ENCODE measurements at places on chromosomes 6 and 20.

GRCh38 chr6:53517021-53517420 is 27.9 kb downstream of the GCLC start:
- DNase-seq: no peak

GRCh38 chr6:116463301-116463700 is 2.1 kb downstream of the CALHM6 start:
- DNase-seq: no peak

DNA sequence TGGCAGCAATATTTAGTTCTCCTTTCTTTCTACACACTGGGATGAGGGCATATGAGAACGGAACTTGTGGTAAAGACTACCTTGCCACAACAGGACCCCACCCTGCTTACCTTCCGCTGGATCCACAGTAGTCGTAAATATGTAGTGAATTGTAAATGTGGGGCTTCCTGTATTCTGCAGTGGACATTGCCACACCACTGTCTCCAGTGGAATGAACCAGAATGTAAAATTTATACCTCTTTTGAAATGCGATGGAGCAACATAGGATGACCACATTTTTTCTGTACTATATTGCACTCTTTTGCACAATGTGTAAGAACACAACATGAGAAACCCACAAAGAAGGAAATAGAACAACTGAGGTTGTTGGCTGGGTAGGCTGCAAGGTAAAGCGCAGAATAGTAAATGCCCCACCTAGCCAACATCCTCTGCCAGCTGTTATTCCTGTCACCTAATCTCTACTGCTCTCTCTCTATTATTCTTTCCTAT is 16.1 kb upstream of the RIPOR2 start:
- DNase-seq: no peak

DNA sequence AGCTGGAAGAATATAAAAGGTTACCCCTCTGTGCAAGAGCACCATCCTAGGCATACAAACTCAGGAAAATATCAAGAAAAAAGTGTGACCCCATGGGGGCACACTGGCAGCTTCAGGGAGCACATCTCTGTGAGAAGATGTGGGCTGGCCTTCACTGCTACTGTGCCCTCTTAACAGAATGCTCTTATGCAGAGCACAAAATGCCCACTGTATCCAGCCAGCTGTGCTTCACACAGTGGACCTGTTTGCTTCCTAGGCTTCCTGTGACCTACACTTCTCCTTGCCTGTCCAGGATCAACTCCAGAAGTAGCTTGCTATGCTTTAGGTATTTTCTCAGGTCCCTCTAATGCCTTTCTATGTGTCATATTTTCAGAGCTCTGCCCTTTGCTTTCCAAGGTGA is 380.2 kb upstream of the MMS22L start:
- DNase-seq: no peak

DNA sequence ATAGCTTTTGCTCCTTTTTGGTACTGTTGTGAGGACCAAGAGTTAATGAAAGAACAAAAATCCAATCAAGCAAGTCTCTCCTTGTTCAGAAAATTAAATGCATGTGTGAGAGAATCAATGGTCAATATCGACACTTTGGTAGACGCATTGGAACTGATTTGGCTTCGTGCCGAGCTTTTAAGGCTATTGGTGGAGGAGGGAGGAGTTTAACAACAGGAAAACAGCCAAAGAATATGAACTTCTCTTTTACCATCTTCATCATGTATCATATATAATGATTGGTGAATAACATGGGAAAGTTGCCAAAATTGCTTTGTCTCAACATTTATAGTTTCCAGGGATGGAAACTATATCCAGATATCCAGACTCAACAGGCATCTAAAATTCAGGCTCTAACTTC is 266.5 kb upstream of the CITED2 start:
- DNase-seq: no peak

- no peak for DNase-seq
These were observed 117.8 kb upstream of the SUPT3H start for GRCh38 chr6:45495429-45496084.

- no peak for DNase-seq
These were observed 101.4 kb downstream of the SLX4IP start for GRCh38 chr20:10536531-10536930.

- DNase-seq: no peak
These were observed 245.4 kb upstream of the SPTLC3 start for GRCh38 chr20:12763406-12763805.

DNA sequence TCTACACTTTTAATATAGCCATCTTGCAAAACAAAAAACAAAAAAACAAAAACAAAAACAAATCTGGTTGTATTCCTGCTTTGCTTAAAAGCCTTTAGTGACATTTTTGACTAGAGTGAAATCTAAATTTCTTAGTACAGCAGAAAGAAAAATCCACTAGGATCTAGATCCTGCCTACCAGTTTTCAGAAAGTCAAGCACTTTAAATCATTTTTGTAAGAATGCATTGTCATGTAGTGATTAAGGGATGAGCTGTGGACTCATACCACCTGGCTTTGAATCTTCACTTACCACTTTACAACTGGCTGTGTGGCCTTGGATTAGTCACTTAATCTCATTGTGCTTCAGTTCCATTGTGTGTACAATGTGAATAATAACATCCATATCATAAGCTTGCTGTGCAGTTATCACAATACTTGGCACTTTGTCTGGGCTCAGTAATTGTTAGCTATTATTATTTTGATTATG is 4.0 kb downstream of the MKKS start:
- DNase-seq: no peak

DNA sequence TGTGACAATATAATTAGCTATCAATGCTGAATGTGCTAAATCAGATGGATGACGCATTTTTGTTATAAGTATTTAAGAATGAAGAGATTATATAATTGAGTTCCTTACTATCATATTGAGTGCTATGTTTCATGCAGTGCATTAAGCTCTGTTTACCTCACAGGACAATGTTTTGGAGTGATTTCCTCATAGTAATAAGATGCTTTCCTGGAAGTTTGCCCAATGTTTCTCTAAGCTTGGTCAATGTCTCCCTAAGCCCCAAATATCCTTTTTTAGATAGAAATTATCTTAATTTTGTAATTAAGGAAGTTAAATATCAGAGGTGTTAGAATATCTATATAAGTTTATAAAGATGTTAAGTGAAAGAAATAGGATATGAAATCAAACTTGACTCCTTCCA is 489.6 kb downstream of the MMUT start:
- DNase-seq: no peak

- DNase-seq: no peak
These were observed 20.0 kb downstream of the FAM209B start for GRCh38 chr20:56552911-56553629.

Data from SHP77 treated with DMSO at 0.1 percent for 48 hours (cell line).